HS-27A (cell line): ENCODE measurements at places on chromosomes 16 and 17.

GRCh38 chr16:50458667-50459495 is 89.3 kb upstream of the NKD1 start:
- no peak for DNase-seq

- DNase-seq: no peak
Measured at GRCh38 chr16:53094013-53094630, 39.3 kb downstream of the CHD9 start.

GRCh38 chr16:19859603-19860002 is 25.0 kb downstream of the GPRC5B start:
- DNase-seq: no peak

DNA sequence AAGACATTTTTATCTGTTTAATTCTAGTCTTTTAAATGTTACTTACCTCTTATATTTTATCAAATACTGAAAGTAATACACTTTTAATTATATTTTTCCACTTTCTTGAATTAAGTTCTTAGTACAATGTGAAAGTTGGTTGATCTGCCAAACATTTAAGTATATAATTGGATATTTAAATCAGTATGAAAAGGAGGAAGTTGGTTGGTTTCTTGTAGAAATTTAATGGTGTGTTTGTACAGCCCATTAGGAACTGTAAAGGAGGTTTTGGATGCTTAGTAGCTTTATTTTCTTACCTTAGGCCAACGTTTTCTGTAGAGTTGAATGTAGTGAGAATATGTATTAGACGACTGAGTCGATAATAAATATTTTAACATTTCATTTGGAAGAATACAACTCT is 5.4 kb downstream of the NFATC3 start:
- DNase-seq: no peak

DNA sequence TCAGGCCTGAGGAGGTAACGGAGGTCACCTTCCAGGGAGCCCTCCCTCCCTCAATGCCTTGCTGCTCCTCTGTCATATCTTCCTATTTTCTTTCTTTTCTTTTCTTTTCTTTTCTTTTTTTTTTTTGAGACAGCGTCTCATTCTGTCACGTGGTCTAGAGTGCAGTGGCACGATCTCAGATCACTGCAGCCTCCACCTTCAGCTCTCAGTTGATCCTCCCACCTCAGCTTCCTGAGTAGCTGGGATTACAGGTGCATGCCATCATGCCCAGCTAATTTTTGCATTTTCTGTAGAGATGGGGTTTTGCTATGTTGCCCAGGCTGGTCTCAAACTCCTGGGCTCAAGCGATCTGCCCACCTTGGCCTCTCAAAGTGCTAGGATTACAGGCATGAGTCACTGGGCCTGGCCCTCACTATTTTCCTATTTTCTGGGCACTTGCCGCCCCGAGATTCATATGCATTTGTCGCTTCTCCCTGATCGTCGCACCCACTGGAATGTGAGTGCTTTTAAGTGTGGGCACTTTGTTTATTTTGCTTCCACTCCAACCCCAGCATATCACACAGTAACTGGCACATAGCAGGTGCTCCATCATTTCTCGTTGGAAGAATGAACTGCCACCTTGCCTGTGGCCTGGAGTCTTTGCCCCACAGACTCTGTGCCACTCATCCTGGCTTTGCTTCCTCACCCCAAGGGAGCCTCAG is 31.7 kb downstream of the CPNE2 start:
- no peak for DNase-seq

GRCh38 chr17:40065769-40066510 is 3.2 kb downstream of the THRA start:
- DNase-seq: no peak

- DNase-seq: no peak
Measured at GRCh38 chr16:74717367-74717766, 16.7 kb upstream of the MLKL start.

DNA sequence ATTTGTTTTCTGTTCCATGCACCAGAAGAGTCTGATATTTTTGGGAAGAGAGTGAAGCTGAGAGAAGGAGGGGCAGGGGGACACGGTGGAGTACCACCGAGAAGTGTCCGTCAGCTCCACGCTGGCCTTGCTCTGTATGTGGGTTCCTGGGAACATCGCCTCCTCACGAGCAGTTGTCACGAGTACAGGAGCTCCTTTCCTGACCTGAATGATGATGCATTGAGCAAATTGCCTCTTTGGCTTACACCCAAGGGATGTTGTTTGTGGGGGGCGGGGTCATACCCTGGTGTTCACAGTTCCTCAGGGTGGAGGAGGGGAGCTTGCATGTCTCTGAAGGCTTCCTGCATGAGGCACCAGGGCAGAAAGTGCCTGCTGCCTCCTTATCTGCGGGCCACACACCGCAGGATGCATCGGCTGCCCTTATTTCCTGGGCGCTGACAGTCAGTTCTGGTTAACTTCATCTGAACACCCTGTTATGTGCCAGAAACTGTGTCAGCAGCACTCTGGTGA is 36.2 kb downstream of the RGS9 start:
- no peak for DNase-seq

DNA sequence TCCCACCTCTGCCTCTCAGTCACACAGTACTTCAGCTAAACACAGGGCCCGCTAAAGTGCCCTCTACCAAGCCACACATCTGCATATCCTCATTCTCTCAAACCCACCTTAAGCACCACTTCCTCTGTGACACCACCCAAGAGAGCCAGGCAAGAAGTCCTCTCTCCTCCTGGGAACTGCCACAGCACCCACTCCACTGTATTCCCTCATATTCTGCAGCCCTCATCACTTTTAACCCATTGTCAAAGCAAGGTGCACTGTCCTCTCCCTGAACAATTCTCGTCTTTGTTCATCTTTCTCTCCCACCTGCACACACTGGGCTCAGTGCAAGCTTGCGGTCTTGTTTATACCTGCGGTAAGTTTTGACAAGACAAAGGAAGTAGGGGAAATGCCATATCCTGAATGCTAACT is 13.6 kb downstream of the CHD9 start:
- no peak for DNase-seq

- DNase-seq: no peak
Measured at GRCh38 chr17:78238823-78239488, 7.5 kb downstream of the TMEM235 start.

DNA sequence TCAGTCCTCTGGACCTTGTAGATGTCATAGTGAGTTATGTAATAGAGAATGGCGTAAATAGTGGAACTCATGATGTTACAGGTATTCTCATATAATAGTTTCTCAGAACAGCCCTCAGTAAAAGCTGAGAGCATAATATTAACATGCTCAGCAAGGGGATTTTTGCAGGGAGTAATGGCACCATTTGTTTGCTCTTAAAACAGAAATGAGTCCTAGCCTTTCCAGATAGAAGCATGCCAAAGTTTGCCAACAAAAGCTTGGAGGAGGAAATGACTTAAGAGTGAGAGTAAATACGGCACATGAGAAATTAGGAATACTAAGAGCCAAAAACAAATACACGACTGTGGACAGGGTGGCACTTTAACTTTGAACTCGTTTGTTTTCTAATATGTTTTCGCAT is 198.4 kb downstream of the ANKFN1 start:
- DNase-seq: no peak

DNA sequence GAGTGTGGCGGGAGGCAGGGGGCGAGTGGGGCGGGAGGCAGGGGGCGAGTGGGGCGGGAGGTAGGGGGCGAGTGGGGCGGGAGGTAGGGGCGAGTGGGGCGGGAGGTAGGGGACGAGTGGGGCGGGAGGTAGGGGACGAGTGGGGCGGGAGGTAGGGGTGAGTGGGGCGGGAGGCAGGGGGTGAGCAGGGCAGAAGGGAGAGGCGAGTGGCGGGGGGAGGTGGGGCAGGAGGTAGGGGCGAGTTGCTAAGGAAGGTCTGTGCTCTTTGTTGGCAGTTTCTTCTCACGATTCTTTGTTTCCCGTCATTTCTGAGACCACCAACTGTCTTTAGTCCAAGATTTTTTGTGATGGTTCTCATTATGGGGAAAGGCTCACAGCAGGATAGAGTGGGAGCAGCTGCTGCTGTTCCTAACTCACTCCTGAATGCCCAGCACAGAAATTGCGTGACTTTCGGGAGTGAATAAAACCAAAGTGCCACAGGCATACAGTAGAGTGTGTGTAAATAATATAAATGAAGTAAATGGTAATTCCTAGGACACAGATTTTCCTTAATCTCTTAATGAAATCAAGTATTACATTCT is 44.7 kb downstream of the COG7 start:
- DNase-seq: no peak

DNA sequence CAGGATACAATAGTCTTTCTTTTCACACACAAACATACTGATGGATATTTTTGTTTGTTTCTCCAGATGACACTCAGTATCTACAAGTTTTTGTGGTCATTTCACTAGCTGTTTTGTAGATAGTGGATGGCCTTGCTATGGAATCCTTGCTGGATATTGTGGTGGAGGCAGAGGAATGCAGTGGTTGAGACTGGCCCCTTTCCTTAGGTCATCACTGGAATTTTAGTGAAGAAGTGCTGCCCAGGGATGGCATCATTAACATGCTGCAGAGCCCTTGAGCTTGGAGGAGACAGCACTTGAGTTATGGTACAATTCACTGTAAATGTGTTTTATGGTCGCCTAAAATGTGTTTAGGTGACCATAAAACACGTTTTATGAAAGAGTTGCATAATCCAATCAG is 455.9 kb upstream of the HSBP1 start:
- no peak for DNase-seq
